NCI-H69 (cell line): ENCODE measurements at places on chromosomes 11 and 22.

DNA sequence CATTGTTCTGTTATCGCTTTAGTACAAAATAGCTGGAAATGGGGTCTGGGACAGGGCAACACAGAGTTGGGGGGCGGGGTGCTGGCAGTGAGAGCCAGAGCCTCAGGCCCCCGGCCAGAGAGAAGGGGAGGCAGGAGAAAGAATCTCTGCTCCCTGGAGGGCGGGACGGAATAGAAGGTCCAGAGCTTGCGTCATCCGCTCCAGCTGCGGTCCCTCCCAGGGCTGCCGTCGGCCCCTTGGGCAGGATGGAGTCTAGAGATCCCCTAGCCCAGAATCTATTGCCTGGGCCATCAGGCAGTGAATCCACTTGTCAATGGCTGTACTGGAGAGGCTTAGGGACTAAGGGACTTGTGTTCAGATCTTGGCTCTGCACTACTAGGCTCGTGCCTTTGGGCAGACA is 5.0 kb downstream of the TP53I11 start:
- no peak for DNase-seq

GRCh38 chr22:22855617-22856308 is 31.9 kb upstream of the IGLL5 start:
- no peak for DNase-seq

GRCh38 chr11:15839061-15839460 is 517.3 kb downstream of the SOX6 start:
- DNase-seq, result no peak

DNA sequence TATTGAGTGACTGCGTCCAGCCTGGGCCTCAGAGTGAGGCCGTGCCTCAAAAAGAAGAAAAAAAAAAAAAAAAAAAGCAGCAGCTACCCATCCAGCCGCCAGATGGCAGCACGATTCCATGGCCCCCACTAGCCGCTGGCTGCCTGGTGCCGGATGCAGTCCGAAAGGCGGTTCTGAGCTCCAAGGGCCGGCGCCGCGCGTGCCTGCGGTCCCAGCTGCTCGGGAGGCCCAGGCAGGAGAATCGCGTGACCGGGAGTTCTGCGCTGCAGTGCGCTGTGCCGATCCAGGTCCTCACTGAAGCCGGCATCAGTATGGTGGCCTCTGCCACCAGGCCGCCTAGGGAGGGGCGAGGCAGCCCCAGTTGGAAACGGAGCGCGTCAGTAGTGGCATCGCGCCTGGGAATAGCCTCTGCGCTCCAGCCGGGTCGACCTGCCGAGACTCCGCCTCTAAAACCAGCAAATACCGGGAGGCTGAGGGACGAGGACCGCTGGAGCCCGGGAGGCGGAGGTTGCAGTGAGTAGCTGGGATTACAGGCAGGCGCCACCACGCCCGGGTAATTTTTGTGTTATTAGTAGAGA is 19.3 kb downstream of the SCARF2 start:
- peak; percentile 66 for DNase-seq

GRCh38 chr11:6992026-6992425 is 28.1 kb downstream of the ZNF214 start:
- DNase-seq, result no peak

DNA sequence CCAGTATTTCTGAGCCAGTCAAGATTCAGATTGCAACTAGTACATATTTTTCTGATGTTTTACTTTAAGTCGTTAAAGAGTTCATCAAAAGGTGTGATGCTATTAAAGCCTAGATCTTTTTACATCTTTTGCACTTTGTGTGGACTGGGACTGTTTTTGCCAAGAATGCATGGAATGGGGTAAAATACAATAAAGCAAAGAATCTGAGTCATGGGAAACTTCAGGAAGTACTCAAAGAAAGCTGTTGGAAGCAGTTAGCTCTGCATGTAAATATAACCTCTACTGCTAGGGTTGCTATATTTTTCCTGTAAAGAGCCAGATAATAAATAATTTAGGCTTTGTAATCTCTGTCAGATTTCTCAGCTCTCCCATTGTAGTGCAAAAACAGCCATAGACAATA is 20.9 kb downstream of the ATXN10 start:
- no peak for DNase-seq

GRCh38 chr22:39283322-39284141 is 35.9 kb downstream of the RPL3 start:
- no peak for DNase-seq

GRCh38 chr11:6570691-6571427 is 32.6 kb downstream of the RRP8 start:
- no peak for DNase-seq

DNA sequence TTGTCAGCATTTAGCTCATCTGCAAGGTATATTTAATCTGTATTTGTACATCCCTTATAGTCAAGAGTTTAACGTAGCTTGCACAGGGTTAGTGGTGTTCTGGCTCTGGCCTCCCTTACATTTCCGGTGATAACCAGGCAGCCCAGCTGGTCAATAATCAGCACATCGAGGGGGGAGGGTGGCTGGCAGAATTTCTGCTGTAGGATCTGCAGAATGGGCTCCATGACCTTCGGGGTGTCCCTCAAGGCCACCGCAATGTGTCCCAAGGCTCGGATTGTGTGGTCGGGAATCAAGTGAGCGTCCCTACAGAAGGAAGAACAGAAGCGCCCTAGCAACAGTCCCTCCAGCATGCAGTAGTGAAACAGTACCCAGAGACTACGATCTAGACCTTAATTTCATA is 25.1 kb downstream of the SERPIND1 start:
- no peak for DNase-seq

DNA sequence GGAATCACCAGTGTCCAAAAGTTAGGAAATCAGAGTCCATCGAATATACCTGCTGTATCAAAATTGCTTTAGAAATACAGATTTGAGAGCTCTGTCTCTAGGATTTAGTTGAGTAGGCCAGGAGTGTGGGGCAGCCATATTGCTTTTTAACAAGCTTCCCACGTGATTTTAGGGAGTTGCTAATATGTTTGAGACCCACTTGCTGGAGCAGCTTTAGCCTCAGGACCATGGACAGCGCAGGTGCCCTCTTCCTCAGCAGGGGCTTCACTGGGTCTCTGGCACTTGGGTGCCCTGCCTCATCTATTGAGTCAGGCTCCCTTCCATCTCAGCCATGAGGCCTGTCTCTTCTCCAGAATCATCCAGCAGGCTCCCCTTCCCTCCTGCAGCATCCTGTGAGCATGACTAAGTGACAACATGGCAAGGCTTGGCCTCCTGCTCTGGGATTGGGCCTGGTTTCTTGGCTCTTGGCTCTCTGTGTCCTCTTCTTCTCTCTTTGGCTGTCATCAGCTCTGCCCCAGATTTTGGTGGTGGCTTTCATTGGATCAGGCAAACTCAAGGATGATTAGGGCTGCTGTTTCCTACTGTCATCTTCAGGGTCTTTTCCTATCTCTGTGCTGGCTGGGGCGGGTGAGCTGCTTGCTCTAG is 70.0 kb downstream of the SGSM1 start:
- DNase-seq, result no peak

DNA sequence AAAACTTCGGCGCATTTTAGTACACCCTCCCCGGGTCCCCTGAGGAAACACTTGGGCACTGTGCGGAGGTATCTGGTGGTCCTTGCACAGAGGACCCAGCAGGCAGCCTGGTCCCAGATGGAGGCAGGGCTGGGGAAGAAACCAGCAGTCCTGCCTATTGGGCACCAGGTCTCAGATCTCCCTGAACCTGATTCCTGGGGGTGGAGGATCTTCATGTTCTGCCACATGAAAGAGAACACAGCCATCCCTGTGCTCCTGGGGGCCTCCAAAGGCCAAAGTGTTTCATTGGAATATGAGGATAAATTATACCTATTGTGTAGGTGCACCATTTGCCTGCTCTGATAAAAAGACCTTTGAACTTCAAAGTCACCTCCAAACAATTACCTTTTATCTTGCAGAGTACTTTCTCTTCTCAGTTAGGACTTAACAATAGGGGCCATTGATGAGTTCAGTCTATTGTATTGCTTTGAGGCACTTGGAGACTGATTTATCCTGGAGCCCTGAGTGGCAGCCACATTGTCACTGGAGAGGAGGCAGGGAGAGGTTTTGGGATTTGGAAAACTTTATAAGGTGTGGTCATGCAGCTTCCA is 1.8 kb downstream of the RCN1 start:
- peak; percentile 53 for DNase-seq

- DNase-seq, result no peak
Observed at GRCh38 chr11:56885177-56885576, 103.5 kb upstream of the OR5AK2 start.

DNA sequence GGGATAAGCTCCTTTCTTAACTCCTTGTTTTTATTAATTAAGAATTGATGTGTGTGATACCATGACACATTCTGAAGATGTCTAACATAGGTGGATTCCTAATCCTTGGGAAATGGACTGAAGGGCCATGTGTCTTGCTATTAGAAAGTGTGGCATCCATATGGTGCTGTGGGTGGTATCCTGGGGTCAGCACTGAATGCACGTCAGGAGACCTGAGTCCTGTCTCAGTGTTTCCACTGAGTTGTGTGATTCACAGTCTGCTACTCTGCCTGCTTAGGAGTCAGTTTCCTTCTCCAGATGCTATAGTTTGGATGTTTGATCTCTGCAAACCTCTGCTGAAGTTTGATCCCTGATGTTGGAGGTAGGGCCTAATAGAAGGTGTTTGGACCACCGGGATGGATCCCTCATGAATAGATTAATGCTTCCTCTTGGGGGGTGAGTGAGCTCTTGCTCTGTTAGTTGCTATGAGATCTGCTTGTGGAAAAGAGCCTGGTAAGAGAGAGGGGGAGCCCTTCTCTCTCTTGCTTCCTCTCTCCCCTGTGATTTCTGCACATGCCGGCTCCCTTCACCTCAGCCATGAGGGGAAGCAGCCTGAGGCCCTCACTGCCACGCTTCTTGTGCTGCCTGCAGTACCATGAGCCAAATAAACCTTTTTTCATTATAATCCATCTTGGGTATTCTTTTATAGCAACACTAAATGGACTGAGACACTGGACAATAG is 666.5 kb downstream of the NTM start:
- DNase-seq, result no peak

DNA sequence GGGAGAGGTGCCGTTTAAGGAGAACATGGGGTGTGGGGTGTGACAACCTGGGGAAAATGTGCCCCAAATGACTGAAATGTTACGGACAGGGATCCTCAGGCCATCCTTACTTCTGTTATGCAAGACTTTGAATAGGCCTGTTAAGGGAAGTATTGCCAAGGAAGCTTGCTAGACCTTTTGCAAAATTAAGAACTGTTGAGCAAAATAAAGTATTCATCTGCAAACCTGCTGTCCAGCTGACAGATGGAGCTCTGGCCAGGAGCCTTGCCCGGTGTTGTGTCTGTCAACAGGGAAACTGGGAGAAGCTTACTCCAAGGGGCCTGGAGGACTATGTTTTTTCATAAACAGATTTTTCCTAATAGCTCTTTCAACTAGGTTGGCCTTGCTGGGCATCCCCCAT is 48.0 kb downstream of the FAT3 start:
- no peak for DNase-seq

- DNase-seq, result peak; percentile 59
Observed at GRCh38 chr11:131579932-131580387, 209.5 kb downstream of the NTM start.

DNA sequence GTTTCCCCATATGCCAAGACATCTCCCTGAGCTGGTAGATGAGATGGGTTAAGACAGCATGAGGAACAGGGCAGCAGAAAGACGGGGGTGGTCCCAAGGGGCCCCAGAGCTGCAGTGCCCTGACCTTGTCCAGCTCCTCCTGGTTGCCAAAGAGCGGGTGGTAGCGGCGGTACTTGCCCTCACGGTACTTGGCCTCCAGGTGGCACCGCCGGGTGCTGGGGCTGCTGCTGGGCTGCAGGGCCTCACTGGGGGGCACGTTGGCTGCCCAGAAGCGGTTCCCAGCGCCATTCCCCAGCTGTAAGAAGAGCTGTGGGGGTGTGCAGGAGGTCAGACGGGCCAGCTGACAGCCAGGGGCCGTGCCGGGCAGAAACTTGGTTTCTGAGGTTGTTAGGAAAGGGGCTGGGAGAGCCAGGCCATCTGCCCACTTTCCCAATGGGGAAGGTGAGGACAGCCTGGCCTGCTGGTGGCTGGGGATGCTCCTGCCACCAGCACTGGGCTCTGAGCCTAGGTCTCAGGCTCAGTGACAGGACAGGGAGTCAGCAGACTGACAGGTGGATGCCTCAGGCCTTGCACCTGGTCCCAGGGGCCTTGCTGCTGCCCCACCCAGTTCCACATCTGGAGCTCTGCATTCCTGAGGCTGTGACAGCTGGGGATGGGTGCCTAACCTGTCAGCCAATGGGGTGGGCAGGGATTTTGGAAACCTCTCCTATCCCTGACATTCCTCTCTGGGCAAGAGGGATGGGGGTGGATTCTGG is 30.0 kb upstream of the PDE2A start:
- DNase-seq, result no peak
